ENCODE measurements at places on chromosomes 16 and 17.

DNA sequence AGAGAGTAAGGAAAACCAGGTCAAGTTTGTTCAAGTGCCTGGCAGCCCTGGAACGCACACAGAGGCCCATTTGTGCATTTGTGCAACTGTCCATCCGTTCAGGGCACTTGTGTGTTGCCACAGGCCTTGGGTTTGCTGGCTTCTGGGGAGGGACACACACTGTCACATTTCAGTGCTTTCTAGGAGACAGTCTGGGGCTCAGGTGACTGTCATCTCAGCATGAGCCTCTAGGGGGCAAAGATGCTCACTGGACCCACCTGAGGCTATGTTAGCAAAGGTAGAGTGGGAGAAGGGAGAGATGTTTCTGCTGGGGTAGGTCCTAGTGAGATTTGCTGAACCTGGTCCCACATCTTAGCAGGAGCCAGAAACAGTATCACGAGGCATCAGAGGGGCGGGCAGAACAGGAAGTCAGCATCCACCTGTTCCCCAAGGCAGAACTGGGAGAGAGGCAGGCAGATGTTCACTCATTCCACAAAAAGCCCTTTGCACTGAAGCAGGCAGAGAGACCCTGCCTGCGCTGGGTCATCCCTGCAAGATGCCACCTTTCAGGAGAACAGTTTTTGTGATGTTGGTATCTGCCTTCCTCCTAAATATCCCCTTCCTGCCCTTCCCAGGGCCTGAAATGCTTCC is 48.5 kb downstream of the RAI1 start:
- no peak for DNase-seq

- no peak for DNase-seq
These were observed 746 bp upstream of the POLG2 start for GRCh38 chr17:64497565-64498035.

DNA sequence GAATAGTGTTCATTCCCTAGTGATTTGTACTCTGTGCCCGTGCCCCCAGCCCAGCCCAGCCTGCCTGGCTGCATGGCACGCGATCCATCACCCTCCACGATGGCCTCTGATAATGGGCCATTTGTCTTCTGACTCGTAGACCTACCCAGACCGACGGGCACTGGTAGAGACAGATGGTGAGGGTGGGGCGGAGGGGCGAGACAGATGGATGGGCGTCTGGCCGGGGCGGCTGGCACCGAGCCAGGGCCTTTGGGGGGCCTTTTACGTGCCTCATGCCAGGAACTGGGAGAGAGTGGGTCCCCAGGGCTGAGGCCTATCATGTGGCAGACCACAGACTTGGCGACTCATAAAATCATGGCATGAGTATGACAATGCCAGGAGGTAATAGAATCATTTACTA is 25.4 kb downstream of the CRHR1 start:
- no peak for DNase-seq

DNA sequence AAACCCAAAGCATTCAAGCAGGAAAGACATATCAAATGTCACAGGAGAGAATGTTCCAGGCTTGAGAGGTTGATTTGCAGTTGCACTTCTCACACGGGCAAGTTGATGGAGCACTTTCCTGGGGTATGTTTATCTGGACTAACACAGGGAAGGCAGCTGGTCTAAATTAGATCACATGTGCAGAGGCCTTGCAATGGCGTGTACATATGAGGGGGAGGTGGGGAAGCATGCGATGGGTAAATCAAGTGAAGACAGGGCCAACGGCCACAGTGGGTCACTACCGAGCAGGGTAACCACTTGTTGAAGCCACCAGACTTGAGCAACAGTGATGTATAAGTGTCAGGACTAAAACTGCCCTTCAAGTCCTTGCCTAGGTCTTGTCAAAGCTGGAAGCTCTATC is 156.6 kb upstream of the MAF start:
- DNase-seq = no peak

GRCh38 chr17:57465610-57466009 is 209.3 kb downstream of the MSI2 start:
- DNase-seq = no peak

- DNase-seq = no peak
These were observed 6.7 kb upstream of the MT4 start for GRCh38 chr16:56558024-56558747.

DNA sequence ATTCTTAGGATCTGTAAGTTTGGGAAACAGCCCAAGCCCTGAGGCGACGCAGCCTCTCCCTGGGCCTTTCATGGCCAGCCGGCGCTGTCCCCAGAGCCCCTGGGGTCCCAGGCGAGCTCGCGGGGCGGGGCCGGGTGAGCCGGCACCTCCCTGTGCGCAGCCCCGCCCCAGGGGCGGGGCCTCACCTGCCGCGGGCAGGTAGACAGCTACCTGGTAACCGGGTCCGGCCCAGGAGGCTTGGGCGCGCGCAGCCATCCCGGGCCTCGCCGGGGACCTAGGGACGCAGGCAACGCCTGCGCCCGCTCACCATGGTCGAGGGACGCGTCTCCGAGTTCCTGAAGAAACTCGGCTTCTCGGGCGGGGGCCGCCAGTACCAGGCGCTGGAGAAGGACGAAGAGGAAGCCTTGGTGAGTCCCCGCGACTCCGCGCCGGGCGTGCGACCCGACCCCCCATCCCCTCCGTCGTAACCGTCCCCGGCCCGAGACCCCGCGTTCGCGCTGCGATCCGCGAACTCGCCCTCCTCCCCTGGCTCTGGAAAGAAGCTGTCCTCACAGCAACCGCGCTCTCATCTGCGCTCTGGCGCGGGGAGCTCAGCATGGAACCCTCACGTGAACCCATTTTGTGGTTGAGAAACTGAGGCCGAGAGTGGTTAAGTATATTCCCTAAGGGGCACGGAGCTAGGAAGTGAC is at the start of gene ATP2C2:
ATP2C2 (plus strand) TSS at position 231 of the 689 bp plus-strand sequence; CDS start at position 309, 78 bp downstream.
- no peak for DNase-seq

DNA sequence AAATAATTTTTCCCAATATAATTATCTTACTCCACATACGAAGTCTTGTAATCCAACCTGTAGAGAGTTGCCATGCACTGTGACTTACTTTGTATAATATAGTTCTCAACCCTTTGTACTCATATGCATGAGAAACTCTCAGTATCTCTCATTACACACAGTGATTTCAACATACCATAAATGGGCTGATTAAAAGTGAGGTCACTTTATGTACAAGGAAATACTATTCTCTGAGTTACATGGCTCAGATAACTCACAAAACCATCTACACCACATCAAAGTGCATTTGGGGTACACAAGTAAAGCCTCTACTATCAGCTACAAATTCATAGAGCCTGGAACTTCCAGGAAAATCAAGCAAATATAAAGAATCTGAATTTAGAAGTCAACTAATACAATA is 27.9 kb downstream of the SLFN12 start:
- no peak for DNase-seq

- DNase-seq = no peak
These were observed 14.2 kb upstream of the MSI2 start for GRCh38 chr17:57242148-57242547.

- DNase-seq = no peak
These were observed 227.3 kb downstream of the HAPSTR1 start for GRCh38 chr16:9318764-9319163.

DNA sequence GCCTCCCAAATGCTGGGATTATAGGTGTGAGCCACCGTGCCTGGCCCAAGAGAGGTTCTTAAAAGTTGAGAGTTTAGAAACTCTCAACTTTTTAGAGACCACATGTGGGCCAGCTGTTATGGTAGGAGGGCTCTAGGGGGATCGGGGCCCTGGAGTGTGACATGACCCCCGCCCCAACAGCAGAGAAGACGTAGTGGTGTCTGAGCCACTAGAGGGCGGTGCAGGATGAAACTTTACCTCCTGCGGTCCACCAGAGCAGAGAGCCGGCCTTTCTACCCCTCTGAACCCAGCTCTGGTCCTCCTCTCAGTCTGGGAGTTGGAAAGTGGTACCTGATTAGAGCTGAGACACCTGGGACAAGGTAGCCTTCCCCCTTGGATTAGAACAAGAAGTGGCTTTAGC is 7.4 kb downstream of the CDK5RAP3 start:
- DNase-seq = peak; percentile 23

DNA sequence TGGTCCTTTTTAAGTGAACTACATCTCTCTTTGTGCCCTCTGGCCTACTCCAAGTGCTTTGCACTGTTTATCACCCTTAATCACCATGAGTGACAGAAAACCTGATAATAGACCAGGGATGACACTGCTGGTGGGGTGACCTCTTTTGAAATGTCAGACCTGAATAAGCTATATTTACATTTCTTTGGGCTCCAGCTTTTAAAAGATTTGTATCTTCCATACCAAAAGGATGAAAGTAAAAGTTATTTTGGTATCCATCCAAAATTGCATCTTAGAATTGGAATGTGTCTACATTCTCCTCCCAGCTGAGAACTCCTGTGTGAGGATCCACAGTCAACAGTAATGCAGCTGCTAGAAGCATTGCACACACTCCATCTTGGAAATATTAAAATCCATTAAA is 370.0 kb downstream of the CDH11 start:
- no peak for DNase-seq

DNA sequence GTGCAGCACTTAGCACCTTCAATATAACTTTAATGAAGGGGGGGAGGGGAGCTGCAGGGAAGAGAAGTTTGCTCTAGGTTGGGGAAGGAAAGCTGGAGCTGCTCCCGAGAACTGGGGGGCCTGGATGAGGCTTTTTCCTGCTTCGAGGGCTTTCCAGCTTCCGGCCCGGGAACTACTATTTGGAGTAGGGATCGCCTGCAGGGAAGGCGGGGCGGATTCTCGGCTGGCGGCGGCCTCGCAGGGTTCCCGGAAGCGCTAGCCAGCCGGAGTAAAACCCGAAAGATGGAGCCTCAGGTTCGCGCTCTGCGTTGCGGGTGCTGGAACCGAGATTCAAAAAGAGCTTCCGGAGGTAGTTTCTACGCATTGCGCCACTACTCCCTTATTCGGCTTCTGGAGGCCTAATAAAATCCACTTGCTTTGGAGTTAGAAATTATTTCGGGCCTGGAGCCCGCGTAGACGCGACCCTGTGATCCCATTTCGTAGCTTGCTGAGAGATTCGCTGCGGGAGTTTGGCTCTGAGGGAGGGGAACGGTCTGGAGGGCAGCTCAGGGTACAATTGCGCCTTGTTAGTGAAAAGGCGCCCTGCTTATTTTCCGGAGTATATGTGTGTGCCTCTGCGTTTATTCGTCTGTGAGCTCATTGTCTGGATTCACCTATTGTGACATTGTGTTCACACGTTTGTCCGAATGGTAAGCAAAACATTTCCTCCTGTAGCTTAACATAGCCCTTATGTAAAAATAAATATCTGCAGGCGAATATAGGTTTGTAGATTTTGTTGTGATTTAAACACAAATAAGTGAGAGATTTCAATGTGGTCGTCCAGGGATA is 652 bp downstream of the PRAC2 start:
- no peak for DNase-seq
